Mucosa of descending colon (tissue), 3 donors: ENCODE measurements at places on chromosomes 5 and 9. TPM values are rescaled to one million over a fixed set of nuclear protein-coding genes. Genes with fewer than 3 reads are reported as not detected.

DNA sequence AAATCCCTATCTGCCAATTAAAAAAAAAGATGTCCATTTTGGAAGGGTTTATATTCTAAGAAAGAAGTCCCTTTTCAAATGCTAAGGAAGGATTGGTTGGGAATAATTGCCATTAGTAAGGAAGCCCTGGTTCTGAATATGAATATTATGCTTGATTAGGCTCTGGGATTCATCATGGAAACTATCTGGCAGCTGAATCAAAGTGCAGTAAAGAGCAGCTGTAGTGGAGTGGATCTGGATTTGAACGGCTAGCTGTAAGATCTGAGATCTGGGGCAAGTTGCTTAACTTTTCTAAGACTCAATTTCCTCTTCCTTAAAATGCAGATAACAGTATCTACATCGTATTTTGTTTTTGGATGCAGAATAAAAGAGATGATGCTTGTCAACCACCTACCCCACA lies 10.5 kb downstream of the IL12B start:
- no peak for DNase-seq

GABBR2 gene
- not detected for total RNA-seq

DNA sequence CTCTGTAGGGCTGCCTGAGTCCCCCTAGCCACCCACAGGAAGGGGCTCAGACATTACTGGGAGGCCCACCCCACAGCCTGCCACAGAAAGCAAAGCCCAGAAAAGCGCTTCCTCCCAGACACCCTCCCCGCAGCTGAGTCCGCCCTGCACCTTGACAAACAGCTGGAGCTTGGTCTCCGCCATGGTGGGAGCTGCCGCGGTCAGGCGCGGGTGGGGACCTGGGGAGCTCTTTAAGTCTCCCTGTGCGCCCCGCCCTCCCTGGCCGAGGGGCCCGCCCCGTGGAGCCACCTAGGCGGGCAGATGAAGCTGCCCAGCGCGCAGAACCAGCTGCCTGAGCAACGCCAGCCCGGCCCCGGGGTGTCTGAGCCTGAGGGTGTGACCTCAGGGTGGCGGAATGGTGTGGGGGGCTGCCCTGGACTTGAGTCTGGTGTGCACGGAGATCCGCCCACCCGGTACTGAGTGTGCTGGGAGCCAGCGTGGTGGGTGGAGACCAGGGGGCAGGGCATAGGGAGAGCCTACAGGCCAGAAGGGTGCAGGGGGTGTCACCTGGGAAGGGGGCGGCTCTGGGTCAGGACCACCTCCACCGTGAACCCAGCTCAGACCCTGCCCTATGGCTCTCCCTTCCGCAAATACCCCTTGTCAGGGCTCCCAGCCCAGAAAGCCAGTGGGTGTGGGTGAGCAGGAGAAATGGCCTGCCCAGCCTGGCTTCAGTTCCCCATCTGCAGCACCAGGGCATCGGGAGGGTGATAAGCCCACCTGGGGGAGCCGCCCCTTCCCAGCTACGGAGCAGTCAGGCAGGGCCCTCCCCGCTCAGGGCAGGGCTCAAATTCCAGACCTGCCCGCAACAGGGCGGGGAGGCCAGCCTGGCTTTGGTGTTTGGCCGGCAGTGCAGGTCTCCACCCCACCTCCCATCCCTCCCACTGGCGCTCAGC lies at the start of gene CLIC3:
Gene CLIC3, minus strand, starts transcription at position 208 of the 932 bp plus-strand sequence. Its CDS starts 25 bp downstream, at position 183.
- DNase-seq: peak; percentile 74

DNA sequence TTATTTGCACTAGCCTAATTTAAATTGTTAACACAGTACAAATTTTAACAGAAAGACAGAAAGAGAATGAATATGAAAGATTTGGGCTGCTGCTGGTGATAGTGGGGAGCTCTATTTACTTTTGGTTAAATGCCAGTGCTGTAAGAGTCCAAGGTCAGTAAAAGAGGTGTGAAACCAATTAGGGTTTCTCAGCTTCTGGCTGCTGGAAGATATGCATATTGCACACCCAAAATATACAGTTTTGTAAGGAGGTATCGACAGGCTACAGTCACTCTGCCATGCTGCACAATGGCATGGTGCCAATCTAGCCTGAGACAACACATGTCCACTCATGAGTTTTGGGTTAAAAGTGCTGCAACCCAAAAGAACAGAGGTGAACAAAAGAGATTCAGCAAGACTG lies 79.3 kb downstream of the PPP2R2B start:
- no peak for DNase-seq

KCNN2 gene
- 0.96 TPM for total RNA-seq

HSD17B4 gene
- 178 TPM for total RNA-seq

DNA sequence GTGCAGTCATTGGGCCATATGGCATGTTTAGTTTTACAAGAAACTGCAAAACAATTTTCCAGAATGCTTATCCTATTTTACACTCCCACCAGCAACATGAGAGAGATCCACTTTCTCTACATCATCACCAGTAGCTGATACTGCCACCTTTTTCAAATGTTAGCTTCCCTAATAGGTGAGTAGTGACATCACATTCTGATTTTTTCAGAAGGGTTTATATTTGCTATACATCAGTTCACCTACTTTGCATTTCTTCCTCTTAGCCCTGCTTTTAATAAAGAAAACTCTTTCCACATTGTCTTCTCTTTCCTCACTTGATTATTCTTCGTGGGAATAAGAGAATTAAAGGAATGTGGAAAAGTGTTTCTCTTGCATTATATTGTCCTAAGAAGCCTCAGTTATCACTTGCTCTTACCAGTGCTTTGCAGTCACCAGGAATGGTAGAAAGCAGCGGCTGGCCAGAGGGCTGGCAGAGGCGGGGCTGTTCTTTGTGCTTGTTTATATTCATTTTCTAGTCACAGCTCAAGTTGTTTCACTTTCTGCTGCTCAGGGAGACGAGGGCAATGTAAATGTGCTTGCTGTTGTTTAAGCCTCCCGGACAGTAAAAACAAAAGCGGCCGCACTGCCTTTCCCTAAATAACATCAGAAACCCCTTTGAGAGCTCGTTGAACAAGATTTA lies 164.8 kb downstream of the HSD17B3 start:
- peak; percentile 79 for DNase-seq

DNA sequence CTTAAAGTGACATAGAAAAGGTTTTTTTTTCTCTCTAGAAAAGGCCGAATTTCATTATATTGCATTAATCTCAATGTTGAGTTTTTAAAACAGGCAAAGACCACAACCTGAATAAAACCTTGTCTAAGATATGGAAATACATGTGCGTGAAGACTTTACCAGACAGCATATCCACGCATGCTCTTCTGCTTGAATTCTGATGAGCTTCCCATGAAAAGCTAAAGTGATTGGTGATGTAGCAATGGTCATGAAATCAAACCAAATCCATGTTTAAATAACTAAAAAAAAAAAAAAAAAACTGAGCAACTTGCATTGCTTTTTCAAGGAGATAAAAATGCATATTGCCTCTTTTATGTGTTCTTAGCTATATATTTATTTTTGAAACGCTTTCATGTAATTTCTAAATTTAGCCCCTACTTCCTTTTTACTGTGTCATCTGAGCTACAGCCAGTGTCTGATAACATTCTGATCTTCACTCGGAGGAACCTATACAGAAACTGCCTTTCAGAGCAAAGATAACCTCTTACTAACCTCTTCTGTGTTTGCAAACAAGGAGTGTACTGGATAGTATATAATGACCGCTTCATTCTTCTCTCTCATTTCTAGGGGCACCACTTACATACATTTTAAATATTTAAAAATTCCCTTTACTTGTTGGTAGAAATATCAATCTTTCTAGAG lies 179.1 kb upstream of the GNA14 start:
- no peak for DNase-seq

PALM2AKAP2 gene
- 0.69 TPM for total RNA-seq

CDH9 gene
- total RNA-seq: not detected

- DNase-seq: no peak
These were observed 375.7 kb upstream of the ZNF462 start for GRCh38 chr9:106487266-106487665.

DNA sequence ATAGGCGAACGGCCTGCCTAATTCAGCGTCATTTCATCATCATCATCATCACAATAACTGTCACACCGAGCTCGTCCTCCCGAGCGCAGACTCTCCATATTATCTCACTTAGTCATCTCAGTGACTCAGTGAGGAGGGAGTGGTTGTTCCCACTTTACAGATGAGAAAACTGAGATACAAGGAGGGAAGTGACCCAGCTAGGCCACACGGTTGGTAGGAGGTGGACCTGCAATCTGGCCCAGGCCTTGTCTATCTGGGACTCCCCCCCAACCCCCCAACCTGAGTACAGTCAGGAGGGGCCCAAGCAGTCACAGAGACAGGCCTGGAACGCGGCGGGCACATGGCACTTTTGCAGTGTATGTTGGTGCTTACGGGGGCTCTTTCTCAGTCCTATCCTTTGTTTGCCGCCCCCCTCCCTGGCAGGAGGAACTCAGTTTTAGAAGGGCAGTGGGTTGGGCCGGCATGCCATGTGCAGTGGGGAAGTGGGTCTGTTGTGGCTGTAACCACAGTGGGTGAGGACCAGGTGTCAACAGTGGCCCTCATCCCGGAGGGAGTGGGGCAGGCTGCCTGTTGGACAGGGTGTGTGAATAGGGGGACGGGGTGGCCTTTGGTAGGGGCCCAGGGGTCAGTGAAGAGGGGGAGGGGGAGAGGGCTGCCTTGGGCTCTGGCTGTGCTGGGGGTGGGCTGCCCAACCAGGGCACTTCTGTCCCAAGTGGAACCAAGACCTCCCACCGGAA lies 1.7 kb upstream of the RXRA start:
- peak; percentile 59 for DNase-seq

GRCh38 chr5:113427871-113428574 lies 6.8 kb downstream of the TSSK1B start:
- no peak for DNase-seq

- no peak for DNase-seq
These were observed 6.6 kb upstream of the NFIB start for GRCh38 chr9:14320271-14321181.

DNA sequence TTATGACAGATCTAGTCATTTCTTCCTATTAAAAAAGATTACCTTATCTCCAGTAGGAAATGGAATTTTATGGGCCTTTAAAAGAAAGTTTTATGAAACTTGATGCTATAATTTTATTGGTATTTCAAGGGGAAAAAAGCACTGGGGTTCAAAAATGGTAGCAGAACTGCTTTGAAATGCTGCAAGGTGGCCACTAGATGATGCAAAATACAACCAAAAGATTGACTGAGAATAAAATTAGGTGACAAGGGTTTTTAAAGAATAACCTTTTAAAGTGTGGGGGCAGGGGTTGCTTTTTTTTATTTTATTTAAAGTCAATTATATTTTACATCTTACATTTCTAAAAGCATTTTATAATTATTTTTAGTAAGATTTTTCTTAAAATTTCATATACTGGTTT lies 61.7 kb downstream of the KLF9 start:
- no peak for DNase-seq

- no peak for DNase-seq
These were observed 1.3 kb downstream of the LRRC14B start for GRCh38 chr5:192691-192969.

GRCh38 chr5:39631958-39632357 lies 207.2 kb upstream of the DAB2 start:
- no peak for DNase-seq

- no peak for DNase-seq
These were observed 7.2 kb downstream of the CYFIP2 start for GRCh38 chr5:157273131-157273556.

GRCh38 chr9:112103405-112103804 lies 71.7 kb downstream of the SUSD1 start:
- DNase-seq: no peak

DMRT3 gene
- not detected for total RNA-seq

- DNase-seq: no peak
These were observed 940 bp upstream of the CAMK4 start for GRCh38 chr5:111223101-111223786.

DNA sequence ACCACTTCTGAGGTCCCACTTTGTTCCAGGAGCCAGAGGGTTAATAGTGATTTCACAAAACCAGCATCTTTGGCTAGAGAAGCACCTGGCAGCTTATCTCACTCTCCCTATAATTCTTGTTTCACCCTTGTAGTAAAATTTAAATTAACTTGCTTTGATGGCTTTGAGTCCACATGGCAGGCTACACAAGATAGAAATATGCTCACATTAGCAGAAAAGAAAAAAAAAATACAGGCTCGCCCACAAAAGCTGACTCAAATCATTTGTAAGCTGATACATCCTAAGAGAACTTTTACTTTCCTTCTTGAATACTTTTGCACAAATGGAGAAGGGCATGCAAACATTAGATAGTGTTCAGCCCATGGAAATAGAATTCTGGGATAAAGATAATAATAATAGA lies 36.2 kb downstream of the TNFSF15 start:
- DNase-seq: no peak

F2RL2 gene
- total RNA-seq: 0.17 TPM

FOXD4L3 gene
- 0.17 TPM for total RNA-seq

CCNJL gene
- total RNA-seq: 32.7 TPM

PLCXD3 gene
- total RNA-seq: 0.29 TPM

DNA sequence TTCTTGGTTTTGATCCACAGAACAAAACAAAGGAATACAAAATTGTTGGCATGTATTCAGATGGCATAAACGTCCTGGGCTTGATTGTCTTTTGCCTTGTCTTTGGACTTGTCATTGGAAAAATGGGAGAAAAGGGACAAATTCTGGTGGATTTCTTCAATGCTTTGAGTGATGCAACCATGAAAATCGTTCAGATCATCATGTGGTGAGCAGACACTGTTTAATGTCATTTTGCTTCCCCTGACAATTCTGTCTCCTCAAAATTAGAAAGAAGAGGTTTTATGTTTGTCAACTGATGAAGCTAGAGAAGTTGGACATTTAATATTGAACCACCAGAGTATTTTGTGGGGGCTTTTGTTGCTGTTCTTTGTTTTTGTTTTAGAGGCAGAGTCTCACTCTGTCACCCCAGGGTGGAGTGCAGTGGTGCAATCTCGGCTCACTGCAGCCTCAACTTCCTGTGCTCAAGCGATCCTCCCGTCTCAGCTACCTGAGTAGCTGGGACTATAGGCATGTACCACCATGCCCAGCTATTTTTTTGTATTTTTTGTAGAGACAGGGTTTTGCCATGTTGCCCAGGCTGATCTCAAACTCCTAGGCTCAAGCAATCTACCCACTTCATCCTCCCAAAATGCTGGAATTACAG lies 82.0 kb downstream of the SLC1A1 start:
- DNase-seq: no peak

DNA sequence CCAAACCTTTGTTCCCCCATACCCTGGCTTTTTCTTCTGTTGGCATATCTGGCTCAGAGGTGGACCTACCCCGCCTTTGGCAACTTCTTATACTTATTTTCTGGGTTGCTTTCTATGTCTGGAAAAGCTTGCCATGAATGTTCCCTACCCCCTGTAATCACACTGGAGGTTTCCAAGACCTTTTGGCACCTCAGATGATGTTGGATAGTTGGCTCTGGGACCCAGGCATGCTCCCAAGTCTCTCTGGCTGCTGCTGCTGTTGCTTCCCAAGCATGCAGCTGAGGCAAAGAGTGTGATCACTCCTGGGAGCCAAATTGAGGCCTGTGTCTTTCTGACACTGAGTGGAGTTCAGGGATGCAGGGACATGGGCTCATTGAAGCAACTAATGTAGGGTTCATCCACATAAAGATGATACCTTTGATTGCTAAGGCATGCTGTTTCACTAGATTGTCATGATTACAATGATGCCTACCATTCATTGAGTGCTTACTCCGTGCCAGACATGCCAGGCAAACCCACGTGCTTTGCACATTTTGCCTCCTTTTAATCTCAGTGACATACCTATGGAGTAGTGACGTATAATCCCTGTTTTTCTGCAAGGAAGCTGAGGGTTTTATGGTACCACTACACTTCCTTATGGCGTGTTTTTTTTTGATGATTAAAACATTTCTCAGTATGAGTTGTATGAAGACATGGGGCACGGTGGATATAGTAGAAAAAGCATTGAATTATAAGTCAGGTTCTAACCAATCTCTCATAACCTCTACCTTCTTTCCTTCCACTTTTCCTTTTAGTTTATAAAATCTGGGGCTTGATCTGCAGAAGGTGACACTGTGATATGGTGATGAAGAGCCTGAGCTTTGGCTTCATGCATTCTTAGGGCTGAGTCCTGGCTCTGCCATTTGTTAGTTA lies 73.1 kb downstream of the ARHGAP26 start:
- no peak for DNase-seq

AGXT2 gene
- not detected for total RNA-seq
